ENCODE measurements at places on chromosomes 16 and 17.
A peak's percentile ranks its signal among the peaks of the same experiment; 100 is the strongest.

DNA sequence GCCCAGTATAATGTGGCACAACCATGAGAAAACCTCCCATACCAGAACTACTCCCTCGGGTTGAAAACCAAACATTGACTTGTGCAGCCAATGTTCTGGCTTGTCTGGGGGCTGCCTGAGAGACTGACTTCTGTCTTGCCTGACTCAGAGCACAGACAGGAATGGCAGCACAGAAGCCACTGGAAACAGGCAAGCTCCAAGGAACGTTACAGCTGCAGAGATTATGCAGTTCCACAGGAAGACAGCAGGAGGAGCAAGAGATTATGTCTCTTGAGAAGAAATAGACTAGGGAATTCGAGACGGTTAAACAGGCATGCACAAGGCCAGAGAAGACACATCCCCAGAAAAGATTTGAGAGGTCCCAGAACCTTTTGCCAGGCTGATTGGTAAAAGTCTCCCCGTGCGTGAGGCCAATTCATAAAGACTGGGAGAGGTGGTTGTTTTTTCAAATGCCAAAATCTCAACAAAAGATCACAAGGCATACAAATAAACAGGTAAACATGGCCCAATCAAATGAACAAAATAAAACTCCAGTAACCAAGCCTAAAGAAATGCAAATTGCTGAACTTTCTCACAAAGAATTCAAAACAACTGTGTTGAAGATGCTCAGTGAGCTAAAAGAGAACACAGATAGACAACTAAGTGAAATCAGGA, 90.6 kb upstream of the CDH5 start:
- no peak for DNase-seq

- DNase-seq: no peak
Observed at GRCh38 chr16:81586417-81586816, 141.8 kb downstream of the CMIP start.

GRCh38 chr17:47693731-47694580, at the start of gene TBKBP1:
TSS of gene TBKBP1 (plus strand) at chr17:47694161. CDS start at chr17:47696113, 1,952 bp downstream.
- DNase-seq: no peak

- no peak for DNase-seq
Observed at GRCh38 chr16:50598256-50598894, 50.2 kb downstream of the NKD1 start.

GRCh38 chr16:54460263-54460860, 173.8 kb upstream of the IRX3 start:
- no peak for DNase-seq

DNA sequence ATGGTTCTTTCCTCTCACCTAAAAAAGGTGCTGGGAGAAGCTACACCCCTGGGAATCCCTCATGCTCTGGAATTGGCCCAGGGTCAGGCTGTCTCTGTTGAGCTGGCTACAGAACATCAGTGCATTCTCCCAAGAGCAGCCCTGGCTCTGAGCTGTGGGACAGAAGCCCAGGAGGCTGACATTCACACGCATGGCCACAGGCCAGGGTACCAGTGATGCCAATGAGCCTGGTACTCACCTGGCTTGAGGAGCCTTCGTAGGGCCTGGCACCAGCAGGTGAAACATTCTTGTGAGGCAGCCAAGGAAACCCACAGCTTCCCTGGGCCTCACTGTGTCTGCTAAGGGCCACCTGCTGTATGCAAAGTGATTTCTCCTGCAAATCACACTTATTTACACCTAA, 121.7 kb upstream of the CCL2 start:
- no peak for DNase-seq

- no peak for DNase-seq
Observed at GRCh38 chr17:27282054-27282551, 11.8 kb upstream of the WSB1 start.

DNA sequence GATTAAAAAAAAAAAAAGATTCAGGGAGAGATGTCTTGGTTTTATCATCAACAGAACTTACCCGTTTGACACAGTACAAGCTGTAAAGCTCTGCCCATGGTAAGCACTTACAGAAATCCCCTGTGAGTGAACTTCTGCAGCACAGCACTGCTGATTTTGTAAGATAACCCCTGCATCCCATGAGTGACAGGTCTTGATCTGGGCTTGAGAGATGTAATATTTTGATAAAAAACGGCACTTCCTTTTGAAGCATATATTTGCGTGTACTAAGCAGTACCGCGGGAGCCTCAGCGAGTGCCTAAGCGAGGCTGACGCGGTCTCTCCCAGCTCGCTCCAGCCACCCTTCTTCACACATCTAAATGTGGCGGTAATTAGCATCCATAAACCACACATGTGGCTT, 50.5 kb downstream of the IKZF3 start:
- DNase-seq: peak; percentile 44

GRCh38 chr16:73023752-73024570, 24.0 kb downstream of the ZFHX3 start:
- DNase-seq: no peak

DNA sequence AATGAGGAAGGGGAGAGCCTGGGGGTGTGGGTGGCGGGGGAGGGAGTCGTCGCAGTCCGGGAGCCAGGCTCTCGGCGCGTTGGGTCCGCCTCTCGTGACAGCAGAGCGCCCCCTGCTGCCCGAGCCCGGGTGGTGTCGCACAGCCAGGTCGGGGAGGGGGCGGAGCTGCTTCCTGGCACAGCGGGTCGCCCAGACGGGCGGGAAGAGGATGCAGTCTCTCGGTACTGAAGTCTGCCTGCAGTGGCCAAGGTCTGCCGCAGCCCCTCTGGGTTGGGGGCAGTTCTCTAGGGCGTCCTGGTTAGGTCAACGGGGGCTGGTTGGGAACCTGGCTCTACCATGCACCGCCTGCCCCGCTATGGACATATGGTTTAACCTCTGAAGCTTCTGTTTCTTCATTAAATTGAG, 38.2 kb upstream of the CCDC182 start:
- peak; percentile 70 for DNase-seq

DNA sequence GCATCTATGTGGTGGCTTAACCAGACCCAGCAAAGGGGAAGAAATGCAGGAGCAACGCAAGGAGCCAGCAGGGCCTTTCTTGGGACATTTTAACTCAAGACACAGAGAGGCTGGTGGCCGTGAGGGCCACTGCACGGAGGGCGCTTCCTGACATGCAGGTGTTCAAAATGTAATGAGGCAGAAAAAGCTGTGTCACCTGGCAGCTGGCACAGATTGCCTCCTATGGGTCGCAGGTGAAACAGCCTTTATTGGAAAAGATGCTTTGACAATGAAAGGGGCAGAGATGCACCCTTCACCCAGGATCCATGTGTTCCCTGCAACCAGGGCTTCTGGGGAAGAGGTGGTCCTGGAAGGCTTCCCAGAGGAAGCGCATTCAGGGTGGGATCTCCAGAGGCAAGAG, 219.3 kb downstream of the XYLT1 start:
- DNase-seq: no peak

GRCh38 chr17:2442166-2442565, 41.3 kb upstream of the MNT start:
- no peak for DNase-seq

- no peak for DNase-seq
Observed at GRCh38 chr16:72932050-72932449, 115.9 kb downstream of the ZFHX3 start.

DNA sequence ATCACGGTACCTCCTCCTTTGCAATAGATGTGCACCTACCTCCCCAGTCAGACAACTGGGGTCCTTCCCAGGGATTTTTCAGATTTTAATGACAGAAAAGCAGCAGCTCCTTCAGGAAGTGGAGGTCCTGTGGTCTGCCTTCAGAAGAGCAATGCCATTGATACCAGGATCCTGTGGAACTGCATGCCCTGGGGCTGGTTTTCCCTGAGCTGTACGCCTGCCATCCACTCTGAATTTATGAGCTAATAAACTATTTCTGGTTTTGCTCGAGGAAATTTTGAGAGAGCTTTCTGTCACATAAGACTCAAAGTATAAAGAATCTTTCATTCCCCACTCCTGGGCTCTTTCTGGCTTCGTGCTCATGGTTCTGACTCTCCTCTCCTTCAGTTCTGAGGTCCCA, 10.0 kb upstream of the CCL23 start:
- no peak for DNase-seq

DNA sequence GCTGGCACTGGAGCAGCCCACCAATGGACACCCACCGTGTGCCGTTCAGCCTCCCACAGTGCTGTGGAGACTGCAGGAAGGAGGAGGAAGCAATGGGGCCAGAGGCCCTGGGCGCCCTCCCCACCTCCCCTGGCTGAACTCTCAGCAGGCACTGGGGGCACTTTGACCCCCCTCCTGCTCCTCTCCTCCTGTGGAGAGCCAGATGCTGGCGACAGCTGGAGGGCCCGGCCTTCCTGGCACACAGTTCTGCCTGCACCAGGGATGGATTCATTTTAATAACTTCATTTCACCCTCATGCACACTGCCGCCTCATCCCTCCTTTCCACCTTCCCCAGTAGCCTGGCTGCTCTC, 6.0 kb downstream of the NXPH3 start:
- no peak for DNase-seq

DNA sequence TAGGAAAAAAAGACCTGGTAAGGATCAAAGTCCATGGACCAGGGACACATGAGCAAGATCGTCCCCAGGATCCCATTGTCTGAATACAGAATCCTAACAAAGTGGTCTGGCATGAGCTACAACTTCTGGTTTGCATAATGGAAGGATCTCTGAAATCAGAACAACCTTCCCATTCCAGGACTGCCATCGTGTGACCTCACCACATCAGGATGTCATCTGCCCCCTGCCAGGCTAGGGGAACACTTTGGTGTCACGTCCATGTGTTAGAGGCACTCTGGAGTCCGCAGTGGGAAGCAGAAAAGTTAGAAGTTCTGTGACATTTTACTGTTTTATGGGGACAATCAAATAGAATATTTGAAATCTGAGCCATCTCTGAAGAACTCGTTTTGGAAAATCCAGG, 160.7 kb downstream of the RGS9 start:
- DNase-seq: no peak

DNA sequence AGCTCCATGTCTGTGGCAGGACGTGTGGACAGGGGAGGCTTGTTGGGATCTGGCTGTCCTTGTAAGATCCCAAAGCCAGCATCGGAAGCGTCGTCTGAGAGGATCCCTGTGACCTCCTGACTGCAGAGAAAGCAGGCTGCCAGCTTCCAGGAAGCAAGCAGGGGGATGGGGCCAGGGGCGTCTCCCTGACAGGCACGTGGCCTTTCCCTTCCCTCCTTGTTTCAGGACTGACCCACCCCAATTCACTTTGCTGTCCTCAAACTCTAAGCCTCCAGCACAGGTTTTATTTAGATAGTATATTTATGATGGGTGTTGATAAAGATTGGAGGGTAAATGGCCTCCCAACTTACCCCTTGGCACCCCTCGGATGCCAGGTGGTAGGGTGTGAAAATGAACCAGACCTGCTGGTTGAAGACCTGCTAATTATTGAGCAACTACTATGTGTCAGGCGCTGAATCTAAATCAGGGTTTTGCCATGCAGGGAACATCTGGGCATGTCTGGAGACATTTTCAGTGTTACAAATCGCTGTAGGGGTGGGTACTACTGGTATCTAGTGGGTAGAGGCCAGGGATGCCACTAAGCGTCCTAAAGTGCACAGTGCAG, 24.5 kb downstream of the SOCS1 start:
- DNase-seq: no peak

Data from stimulated activated CD8-positive, alpha-beta memory T cell treated with anti-CD3 and anti-CD28 coated beads, Interleukin-2, amount 100 ng/mL, for 48 hours (primary cell).